Lower lobe of right lung (tissue), 2 donors: ENCODE measurements at places on chromosomes 3 and 15.

GRCh38 chr15:25136119-25136518 lies 181.3 kb downstream of the SNRPN start:
- no peak overlapping the region for H3K27ac ChIP-seq
- no peak for DNase-seq
- H3K36me3 ChIP-seq = no peaks in the 10 kb centered on the region
- H3K27me3 ChIP-seq = no peaks in the 10 kb centered on the region

DNA sequence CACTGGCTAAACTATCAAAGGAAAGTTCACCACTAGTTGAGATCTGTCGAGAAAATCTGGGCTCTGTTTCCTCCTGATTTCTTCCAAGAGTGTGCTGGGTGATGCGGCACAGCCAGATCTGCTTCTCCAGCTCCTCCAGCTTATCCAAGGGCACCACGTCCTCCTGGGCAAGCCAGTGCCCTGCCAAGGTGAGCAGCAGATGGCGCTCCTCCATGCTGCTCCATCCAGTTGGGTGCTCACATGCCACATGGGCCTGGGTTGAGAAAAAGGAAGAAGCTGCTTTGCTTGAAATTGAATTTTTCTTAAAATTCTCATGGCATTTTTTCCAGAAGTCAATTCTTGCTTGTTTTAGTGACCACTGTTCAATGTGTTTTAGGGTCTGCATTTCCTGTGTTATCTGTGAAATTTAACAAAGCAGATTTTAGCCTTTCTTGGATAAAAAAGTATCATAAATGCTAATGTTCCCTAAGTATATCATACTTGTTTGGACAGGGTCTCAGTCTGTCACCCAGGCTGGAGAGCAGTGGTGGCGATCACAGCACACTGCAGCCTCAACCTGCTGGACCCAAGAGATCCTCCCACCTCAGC lies 47.3 kb downstream of the EIF3J start:
- H3K27ac ChIP-seq = no peak overlapping the region
- peaks cover 99% of the 10 kb centered on the region for H3K36me3 ChIP-seq
- no peak overlapping the region for H3K4me3 ChIP-seq
- no peaks in the 10 kb centered on the region for H3K27me3 ChIP-seq

GRCh38 chr15:74311734-74312444 lies 55.6 kb downstream of the CYP11A1 start:
- no peak overlapping the region for H3K27ac ChIP-seq
- no peak overlapping the region for H3K4me3 ChIP-seq
- H3K27me3 ChIP-seq = peaks cover 19% of the 10 kb centered on the region
- H3K4me1 ChIP-seq = no peaks in the 10 kb centered on the region
- DNase-seq = no peak

DNA sequence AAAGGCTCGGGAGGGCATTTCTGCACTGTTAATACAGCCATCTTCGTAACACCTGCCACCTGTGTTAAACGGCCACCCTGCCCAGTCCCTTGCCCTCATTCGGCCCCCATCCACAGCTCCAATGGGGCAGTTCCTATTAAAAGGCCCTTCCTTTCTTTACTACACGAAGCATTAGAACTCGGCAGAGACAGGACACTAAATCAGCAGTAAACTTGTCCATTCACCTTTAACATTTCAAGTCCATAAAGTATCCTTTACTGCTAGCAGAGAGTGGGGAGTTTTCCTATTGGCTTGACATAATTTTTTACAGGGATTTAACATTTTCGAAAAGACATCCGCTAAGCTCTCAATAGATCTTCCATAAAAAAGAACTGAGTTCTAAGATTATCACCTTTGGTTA lies 76.3 kb downstream of the LRRN1 start:
- no peaks in the 10 kb centered on the region for H3K4me1 ChIP-seq
- no peak overlapping the region for H3K27ac ChIP-seq
- no peaks in the 10 kb centered on the region for H3K36me3 ChIP-seq
- no peaks in the 10 kb centered on the region for H3K27me3 ChIP-seq
- DNase-seq = no peak
- H3K4me3 ChIP-seq = no peak overlapping the region

- peaks cover 19% of the 10 kb centered on the region for H3K36me3 ChIP-seq
- no peak overlapping the region for H3K27ac ChIP-seq
- DNase-seq = no peak
Measured at GRCh38 chr3:45683417-45684326, 5.5 kb upstream of the SACM1L start.

- no peak for DNase-seq
- H3K4me1 ChIP-seq = no peaks in the 10 kb centered on the region
- H3K27ac ChIP-seq = no peak overlapping the region
Measured at GRCh38 chr3:133882986-133883586, 12.6 kb downstream of the RAB6B start.

DNA sequence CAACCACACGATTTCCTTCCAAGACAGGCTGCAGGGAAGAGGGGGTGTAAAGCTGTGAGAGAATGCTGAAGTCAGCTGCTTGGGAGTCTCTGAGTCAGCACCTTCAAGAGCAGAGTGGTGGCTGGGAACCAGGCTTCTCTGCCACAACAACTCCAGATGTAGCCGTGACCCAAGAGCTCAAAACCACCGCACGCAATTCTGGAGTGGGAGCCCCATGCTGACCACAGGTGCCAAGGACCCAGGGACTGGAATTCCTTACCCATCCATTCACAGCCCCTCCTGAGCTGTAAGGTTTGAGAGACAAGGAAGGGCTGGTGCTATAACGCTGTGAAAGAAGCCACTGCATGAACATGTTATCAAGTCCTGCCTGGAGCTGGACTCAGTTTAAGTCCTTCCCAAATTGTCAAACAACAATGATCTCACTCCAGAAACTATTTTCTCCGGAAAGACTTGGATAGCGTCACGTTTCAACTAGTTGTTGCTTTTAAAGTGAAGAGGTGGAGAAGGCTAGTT lies 61.4 kb downstream of the UMPS start:
- no peak overlapping the region for H3K4me3 ChIP-seq
- peaks cover 10% of the 10 kb centered on the region for H3K4me1 ChIP-seq
- peaks cover 20% of the 10 kb centered on the region for H3K36me3 ChIP-seq
- H3K27ac ChIP-seq = peak overlapping the region; percentile 49
- DNase-seq = no peak

GRCh38 chr3:128036119-128036518 lies 16.1 kb upstream of the SEC61A1 start:
- H3K4me3 ChIP-seq = no peak overlapping the region
- H3K4me1 ChIP-seq = no peaks in the 10 kb centered on the region
- H3K27me3 ChIP-seq = no peaks in the 10 kb centered on the region
- H3K27ac ChIP-seq = no peak overlapping the region

GRCh38 chr3:179026636-179027035 lies 45.0 kb downstream of the ZMAT3 start:
- no peaks in the 10 kb centered on the region for H3K27me3 ChIP-seq
- H3K4me3 ChIP-seq = no peak overlapping the region
- H3K27ac ChIP-seq = no peak overlapping the region
- H3K36me3 ChIP-seq = peaks cover 16% of the 10 kb centered on the region
- no peaks in the 10 kb centered on the region for H3K4me1 ChIP-seq

- H3K4me3 ChIP-seq = no peak overlapping the region
- H3K27ac ChIP-seq = no peak overlapping the region
- no peak for DNase-seq
- no peaks in the 10 kb centered on the region for H3K4me1 ChIP-seq
- H3K27me3 ChIP-seq = no peaks in the 10 kb centered on the region
- no peaks in the 10 kb centered on the region for H3K36me3 ChIP-seq
Measured at GRCh38 chr3:14520149-14520548, 20.0 kb downstream of the GRIP2 start.

DNA sequence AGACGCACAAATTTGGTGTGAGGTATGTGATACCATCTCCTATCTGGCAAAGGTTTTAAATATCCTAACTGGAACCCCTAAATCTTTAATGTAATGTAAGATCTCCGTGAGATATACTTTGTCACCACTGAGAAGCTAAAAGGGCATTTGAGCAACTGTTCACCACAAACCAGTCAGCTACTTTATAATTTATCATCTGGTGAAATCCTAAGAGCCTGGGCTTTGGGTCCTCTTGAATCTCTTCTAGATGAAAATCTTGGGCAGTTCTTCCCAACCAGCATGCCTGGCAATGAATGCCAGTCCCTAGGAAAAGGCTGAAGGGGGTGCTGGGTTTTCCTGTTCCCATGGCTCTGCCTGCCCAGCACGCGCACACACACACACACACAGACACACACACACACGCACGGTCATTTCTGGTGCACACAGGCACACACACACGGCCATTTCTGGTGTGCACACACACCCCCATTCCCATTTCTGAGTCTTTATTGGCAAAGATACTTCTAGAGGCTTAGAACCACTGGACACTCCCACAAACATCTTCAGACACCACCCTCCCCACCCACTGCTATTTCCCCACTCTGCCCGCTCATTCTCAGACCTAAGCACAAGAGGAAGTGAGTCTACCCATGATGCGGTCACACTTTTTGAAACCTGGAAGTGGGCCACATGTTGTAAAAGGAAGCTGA lies 72.6 kb downstream of the MYO1E start:
- H3K27ac ChIP-seq = peak overlapping the region; percentile 58
- peaks cover 40% of the 10 kb centered on the region for H3K4me1 ChIP-seq
- no peaks in the 10 kb centered on the region for H3K36me3 ChIP-seq
- H3K27me3 ChIP-seq = no peaks in the 10 kb centered on the region
- DNase-seq = peak; percentile 81

DNA sequence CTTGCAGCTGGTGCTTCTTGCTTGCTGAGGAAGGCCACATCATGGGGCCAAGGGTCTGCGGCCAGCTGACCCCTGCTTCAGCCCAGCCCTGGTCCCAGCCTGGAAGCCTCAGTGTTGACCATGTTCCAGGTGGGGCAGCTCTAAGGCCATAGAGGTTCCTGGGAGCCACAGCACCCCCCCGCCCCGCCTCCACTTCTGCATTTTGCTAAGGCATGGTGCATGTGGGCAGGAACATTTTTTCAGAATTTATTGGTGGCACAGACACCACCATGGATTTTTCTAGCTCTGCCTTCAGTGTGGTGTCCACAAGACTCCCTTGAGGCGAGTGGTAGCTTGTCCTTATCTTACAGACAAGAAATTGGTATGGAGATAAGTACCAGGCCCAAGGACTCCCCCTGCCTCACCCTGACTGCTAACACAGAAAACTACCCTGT lies 1.9 kb upstream of the CHST14 start:
- no peak overlapping the region for H3K27ac ChIP-seq
- no peaks in the 10 kb centered on the region for H3K27me3 ChIP-seq
- H3K4me3 ChIP-seq = no peak overlapping the region

- no peak overlapping the region for H3K4me3 ChIP-seq
- no peak for DNase-seq
- peaks cover 11% of the 10 kb centered on the region for H3K4me1 ChIP-seq
Measured at GRCh38 chr3:161419555-161420333, 48.4 kb upstream of the SPTSSB start.

- H3K4me1 ChIP-seq = no peaks in the 10 kb centered on the region
- H3K4me3 ChIP-seq = no peak overlapping the region
- no peak for DNase-seq
- no peaks in the 10 kb centered on the region for H3K36me3 ChIP-seq
- no peak overlapping the region for H3K27ac ChIP-seq
- H3K27me3 ChIP-seq = no peaks in the 10 kb centered on the region
Measured at GRCh38 chr3:112610121-112610520, 30.8 kb downstream of the CCDC80 start.

- no peak for DNase-seq
- no peak overlapping the region for H3K27ac ChIP-seq
- no peak overlapping the region for H3K4me3 ChIP-seq
- H3K27me3 ChIP-seq = no peaks in the 10 kb centered on the region
- H3K36me3 ChIP-seq = no peaks in the 10 kb centered on the region
Measured at GRCh38 chr3:186142393-186142932, 33.6 kb upstream of the ETV5 start.

DNA sequence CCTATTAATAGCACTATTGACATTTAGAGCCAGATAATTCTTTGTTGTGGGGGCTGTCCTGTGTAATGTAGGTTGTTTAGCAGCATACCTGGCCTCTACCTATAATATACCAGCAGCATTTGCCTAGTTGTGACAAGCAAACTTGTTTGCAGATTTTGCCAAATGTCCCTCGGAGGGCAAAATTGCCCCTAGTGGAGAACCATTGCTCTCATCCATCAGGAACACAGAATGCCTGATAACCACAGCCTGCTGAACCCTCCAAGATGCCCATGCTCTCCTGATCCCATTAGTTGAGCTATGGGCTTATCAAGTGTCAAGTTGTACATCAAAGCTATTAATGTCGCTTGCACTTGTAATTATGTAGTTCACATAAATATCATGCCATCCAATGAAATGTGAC lies 15.0 kb upstream of the KBTBD8 start:
- H3K4me3 ChIP-seq = no peak overlapping the region
- DNase-seq = no peak
- H3K27me3 ChIP-seq = no peaks in the 10 kb centered on the region
- H3K36me3 ChIP-seq = no peaks in the 10 kb centered on the region

- no peak for DNase-seq
- H3K4me1 ChIP-seq = no peaks in the 10 kb centered on the region
- no peaks in the 10 kb centered on the region for H3K36me3 ChIP-seq
- no peak overlapping the region for H3K4me3 ChIP-seq
Measured at GRCh38 chr15:32831485-32831884, 113.7 kb downstream of the GREM1 start.

GRCh38 chr3:38549957-38550840 lies 54.1 kb downstream of the EXOG start:
- H3K36me3 ChIP-seq = no peaks in the 10 kb centered on the region
- H3K27me3 ChIP-seq = no peaks in the 10 kb centered on the region
- DNase-seq = no peak
- no peak overlapping the region for H3K27ac ChIP-seq
- H3K4me1 ChIP-seq = no peaks in the 10 kb centered on the region

GRCh38 chr3:146969356-146969755 lies 364.2 kb upstream of the PLSCR5 start:
- no peaks in the 10 kb centered on the region for H3K4me1 ChIP-seq
- DNase-seq = no peak
- H3K27me3 ChIP-seq = no peaks in the 10 kb centered on the region
- H3K27ac ChIP-seq = no peak overlapping the region
- H3K36me3 ChIP-seq = no peaks in the 10 kb centered on the region

- H3K27me3 ChIP-seq = no peaks in the 10 kb centered on the region
- H3K27ac ChIP-seq = no peak overlapping the region
- DNase-seq = no peak
- no peaks in the 10 kb centered on the region for H3K36me3 ChIP-seq
- no peak overlapping the region for H3K4me3 ChIP-seq
- no peaks in the 10 kb centered on the region for H3K4me1 ChIP-seq
Measured at GRCh38 chr3:103089758-103090157, 654.9 kb downstream of the ZPLD1 start.

GRCh38 chr3:124412644-124413043 lies 317.6 kb upstream of the UMPS start:
- H3K27ac ChIP-seq = no peak overlapping the region
- no peak for DNase-seq
- H3K27me3 ChIP-seq = no peaks in the 10 kb centered on the region
- no peaks in the 10 kb centered on the region for H3K36me3 ChIP-seq

DNA sequence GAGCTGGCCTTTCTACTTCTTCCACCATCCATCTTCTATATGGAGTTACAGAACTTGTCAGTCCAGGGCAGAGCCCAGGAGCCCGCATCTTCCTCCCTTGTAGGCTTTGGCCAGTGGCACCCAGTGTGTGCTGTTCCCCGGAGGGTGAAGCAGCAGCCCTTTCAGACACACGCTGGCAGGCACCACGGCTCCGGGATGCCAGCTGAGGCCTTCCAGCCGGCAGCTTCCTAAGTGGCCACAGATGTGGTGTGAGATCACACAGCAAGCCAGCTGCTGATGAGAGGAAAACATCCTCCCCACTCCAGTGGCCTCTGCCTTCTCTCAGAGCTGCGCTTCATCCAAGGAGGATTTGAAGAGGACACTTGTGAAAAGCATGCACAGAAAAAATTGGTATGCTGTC lies 24.1 kb downstream of the CRABP1 start:
- no peaks in the 10 kb centered on the region for H3K36me3 ChIP-seq
- no peaks in the 10 kb centered on the region for H3K27me3 ChIP-seq
- H3K4me3 ChIP-seq = no peak overlapping the region
- DNase-seq = peak; percentile 46
